ENCODE measurements at places on chromosomes 3 and 15.

- DNase-seq = no peak
These were observed 17.2 kb upstream of the ANKDD1A start for GRCh38 chr15:64894395-64895056.

DNA sequence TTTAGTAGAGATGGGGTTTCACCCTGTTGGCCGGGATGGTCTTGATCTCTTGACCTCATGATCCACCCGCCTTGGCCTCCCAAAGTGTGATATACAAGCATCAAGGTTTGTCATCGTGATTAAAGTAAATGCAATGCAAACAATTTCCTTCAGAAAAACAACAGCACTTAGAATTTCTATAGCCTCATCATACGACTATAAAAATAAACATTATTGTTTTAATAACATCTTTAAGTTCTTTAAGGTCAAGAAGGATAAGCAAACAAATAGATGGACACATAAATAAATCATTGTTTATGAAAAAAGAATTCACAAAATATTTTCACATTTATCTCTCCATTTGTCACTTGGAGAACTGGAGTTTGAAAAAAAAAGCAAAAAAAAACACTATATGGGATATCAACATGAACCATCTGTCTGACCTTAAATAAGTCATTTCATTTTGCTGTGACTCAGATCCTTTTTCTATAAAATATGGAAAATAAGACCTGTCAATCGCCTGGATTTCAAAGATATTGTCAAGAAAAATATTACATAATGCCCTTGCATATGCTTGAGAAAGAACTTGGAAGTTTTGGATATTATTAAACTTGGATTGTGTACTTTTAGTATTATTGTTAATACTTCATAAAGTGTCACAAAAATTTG, 642.0 kb upstream of the KCNMB2 start:
- DNase-seq = no peak

- DNase-seq = no peak
These were observed 182.4 kb downstream of the ANXA2 start for GRCh38 chr15:60215225-60215963.

- DNase-seq = peak; percentile 44
These were observed 78.9 kb downstream of the FAM81A start for GRCh38 chr15:59516655-59517461.

Data from suppressor macrophage treated with lipopolysaccharide for 1 hour (primary cell).